ENCODE measurements at places on chromosomes 6 and 20.

DNA sequence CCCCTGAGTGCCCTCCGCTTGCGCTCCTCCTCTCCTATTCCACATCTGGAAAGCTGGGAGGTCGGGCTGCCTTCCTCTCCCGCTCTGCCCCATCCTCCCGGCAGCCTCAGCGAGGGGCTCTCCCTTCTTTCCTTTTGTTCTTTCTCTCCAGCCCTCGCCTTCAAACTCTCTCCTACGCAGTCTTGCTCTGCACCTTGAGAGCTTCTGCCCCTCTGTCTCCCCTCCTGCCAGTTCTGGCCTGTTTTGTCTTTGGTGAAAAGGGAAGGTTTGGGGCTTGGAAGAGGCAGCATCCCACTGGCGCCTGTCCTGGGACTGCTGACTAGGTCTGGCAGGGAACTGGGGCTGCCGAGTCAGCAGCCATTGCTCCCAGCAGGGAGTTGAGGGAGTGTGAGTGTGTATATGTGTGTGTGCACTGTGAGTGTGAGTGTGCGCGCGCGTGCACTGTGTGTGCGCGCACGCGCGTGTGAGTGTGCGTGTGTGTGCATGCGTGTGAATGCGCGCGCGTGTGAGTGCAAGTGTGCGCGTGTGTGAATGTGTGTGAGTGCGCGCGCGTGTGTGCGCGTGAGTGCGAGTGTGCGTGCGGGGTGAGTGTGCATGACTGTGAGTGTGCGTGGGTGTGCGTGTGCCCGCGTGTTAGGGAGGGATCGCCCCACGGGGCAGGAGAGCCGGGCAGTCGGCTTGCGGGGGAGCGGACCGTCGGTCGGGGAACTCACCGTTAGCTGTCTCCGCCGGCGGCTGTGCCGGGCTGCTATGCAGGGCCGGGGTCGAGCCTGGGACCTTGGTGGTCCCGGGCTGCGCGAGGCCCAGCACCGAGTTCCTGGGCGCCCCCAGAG, 523 bp downstream of the CPXM1 start:
- no peak for DNase-seq

DNA sequence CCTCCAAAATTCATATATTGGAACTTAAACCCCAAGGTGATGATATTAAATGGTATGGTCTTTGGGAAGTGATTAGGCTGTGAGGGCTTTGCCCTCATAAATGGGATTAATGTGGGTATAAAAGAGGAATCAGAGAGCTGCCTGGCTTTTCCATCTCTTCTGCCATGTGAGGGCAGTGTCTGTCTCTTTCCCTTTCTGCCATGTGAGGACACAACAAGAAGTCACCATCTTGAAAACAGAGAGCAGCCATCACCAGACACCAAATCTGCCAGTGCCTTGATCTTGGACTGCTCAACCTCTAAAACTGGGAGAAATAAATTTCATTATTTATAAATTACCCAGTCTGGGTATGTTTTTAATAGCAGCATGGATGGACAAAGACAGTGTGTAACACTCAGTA, 263.0 kb downstream of the PAX1 start:
- DNase-seq: no peak

DNA sequence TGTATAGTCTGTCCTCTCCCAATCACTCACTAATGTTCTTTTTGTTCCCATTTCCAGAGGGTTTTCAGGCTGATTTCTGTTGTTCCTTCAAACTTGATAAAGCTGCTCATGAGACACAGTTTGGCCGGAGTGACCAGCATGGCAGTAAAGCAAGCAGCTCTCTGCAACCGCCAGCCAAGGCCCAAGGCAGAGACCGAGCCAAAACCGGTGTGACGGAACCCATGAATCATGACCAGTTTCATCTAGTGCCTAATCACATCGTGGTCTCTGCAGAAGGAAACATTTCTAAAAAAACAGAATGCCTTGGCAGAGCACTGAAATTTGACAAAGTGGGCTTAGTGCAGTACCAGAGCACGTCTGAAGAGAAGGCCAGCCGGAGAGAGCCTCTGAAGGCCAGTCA, 14.8 kb upstream of the RPL7L1 start:
- DNase-seq: no peak

GRCh38 chr6:56742122-56742791, 99.6 kb upstream of the DST start:
- DNase-seq: no peak

- DNase-seq: peak; percentile 36
Observed at GRCh38 chr6:35141007-35141655, at the start of gene TCP11. TSS of gene TCP11 (minus strand) at chr6:35141339. CDS start at chr6:35140870, 469 bp downstream.
